ENCODE measurements at places on chromosomes 13 and 19. TPM values are rescaled to one million over a fixed set of nuclear protein-coding genes. Genes with fewer than 3 reads are reported as not detected.

GRCh38 chr13:63595811-63596210 lies 2180.2 kb upstream of the PCDH20 start:
- no peak overlapping the region for H3K27ac ChIP-seq
- no peak overlapping the region for H3K4me3 ChIP-seq
- no peaks in the 10 kb centered on the region for H3K36me3 ChIP-seq
- DNase-seq: no peak
- H3K27me3 ChIP-seq: no peaks in the 10 kb centered on the region
- H3K4me1 ChIP-seq: no peaks in the 10 kb centered on the region

GRCh38 chr19:17560205-17560595 lies 4.8 kb downstream of the COLGALT1 start:
- H3K36me3 ChIP-seq: peaks cover 9% of the 10 kb centered on the region
- H3K4me1 ChIP-seq: peaks cover 8% of the 10 kb centered on the region
- no peaks in the 10 kb centered on the region for H3K27me3 ChIP-seq
- no peak overlapping the region for H3K27ac ChIP-seq

- no peak for DNase-seq
- peak overlapping the region; percentile 3 for H3K27ac ChIP-seq
- no peaks in the 10 kb centered on the region for H3K27me3 ChIP-seq
- peaks cover 5% of the 10 kb centered on the region for H3K36me3 ChIP-seq
- H3K4me3 ChIP-seq: no peak overlapping the region
Measured at GRCh38 chr19:21094347-21095025, 12.5 kb downstream of the ZNF714 start.

DNA sequence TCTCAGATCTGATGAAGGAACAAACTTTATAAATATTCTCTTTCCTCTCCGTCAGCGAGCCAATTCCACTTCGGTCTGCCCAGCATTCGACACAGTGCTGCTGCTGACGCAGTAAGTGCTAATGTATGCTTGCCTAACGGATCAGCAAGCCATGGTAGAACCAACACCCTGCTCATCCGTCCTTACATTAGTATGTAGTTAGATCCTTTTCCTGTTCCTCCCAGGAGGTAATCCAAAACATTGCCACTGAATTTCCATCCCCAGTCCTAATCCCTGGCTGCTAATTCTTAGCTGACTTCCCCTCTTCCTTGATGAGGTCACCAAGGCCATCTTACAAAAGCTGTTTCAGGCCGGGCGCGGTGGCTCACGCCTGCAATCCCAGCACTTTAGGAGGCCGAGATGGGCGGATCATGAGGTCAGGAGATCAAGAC lies 88.0 kb downstream of the STARD13 start:
- no peak overlapping the region for H3K4me3 ChIP-seq
- peaks cover 6% of the 10 kb centered on the region for H3K4me1 ChIP-seq
- peaks cover 38% of the 10 kb centered on the region for H3K27me3 ChIP-seq
- no peak for DNase-seq

DNA sequence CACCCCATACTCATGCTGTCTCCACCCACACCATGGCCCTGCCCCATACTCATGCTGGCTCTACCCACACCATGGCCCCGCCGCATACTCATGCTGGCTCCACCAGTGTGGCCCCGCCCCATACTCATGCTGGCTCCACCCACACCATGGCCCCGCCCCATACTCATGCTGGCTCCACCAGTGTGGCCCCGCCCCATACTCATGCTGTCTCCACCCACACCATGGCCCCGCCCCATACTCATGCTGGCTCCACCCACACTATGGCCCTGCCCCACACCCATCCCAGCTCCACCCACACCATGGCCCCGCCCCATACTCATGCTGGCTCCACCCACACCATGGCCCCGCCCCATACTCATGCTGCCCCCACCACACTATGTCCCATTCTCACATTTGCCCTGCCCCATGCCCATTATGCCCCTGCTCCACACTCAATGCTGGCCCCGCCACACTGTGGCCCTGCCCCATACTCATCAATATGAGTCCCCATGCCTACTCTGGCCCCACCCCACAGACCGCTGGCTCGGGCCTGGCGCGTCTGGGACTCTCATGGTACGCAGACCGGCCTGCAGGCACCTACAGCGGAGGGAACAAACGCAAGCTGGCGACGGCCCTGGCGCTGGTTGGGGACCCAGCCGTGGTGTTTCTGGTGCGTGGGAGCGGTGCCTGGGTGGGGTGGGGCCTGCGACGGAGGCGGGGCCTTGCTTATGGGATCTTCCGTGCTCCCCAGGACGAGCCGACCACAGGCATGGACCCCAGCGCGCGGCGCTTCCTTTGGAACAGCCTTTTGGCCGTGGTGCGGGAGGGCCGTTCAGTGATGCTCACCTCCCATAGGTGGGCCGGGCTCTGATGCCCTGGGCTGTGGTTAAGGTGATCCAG lies 3.7 kb upstream of the ARHGAP45 start:
- no peaks in the 10 kb centered on the region for H3K27me3 ChIP-seq
- H3K4me1 ChIP-seq: peaks cover 27% of the 10 kb centered on the region
- H3K27ac ChIP-seq: no peak overlapping the region
- no peak overlapping the region for H3K4me3 ChIP-seq

DNA sequence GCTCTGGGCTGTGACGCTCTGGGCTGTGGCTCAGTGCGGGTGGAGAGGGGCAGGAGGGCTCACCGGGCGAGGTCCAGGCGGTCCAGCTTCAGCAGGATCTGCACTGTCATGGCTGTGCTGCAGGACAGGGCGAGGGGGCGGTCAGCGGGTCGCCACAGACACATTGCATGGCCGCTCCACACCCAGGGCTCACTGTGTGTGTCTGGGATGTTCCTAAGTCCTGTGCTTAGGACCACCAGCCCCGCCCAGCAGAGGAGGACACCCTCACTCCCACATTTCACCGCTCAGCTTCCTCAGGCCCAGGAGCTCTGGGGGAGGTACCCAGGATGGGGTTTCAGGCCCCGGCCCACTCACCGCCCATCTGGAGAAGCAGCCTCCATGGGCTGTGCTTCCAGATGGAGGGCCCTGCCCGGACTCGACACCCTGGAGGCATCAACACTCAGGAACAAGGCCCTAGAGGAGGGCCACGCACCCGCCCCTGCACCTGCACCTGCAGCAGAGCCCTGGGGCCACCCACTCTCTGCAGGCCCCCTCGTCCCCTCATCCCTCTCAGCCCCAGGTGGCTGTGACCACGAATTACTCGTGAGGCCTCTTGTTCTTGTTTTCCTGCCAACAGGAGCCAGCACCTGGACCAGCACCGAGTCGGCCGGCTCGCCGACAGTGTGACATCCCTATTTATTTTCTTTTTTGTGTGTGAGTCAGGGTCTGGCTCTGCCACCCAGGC lies 9.7 kb upstream of the CERS1 start:
- peaks cover 6% of the 10 kb centered on the region for H3K4me1 ChIP-seq
- no peak for DNase-seq
- no peak overlapping the region for H3K27ac ChIP-seq
- no peak overlapping the region for H3K4me3 ChIP-seq
- peaks cover 2% of the 10 kb centered on the region for H3K36me3 ChIP-seq
- H3K27me3 ChIP-seq: no peaks in the 10 kb centered on the region

DAZAP1 gene
- total RNA-seq: 163 TPM

DNA sequence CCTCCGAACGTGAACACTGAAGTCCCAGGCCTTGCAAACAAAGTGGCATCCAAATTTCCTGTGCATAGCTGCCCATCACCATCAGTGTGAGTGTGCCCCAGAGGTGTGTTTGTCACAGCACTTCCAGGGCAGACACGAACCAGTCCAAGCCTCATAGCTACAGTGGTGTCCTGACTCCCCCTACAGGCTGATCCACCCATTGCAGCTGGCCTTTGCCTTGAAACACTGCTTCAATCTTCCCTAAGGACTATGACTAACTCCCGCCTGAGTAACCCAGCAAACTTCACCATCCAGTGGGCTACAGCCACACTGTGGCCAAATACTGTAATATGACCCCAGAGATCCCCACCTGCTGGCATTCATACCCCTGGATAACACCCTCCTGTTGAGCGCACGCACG lies 3.9 kb downstream of the ZNF266 start:
- no peak overlapping the region for H3K27ac ChIP-seq
- peaks cover 29% of the 10 kb centered on the region for H3K4me1 ChIP-seq
- peaks cover 13% of the 10 kb centered on the region for H3K36me3 ChIP-seq

GRCh38 chr13:47413112-47413511 lies 516.3 kb upstream of the HTR2A start:
- H3K27me3 ChIP-seq: no peaks in the 10 kb centered on the region
- no peak for DNase-seq
- H3K4me3 ChIP-seq: no peak overlapping the region
- no peak overlapping the region for H3K27ac ChIP-seq
- H3K4me1 ChIP-seq: no peaks in the 10 kb centered on the region
- no peaks in the 10 kb centered on the region for H3K36me3 ChIP-seq

DNA sequence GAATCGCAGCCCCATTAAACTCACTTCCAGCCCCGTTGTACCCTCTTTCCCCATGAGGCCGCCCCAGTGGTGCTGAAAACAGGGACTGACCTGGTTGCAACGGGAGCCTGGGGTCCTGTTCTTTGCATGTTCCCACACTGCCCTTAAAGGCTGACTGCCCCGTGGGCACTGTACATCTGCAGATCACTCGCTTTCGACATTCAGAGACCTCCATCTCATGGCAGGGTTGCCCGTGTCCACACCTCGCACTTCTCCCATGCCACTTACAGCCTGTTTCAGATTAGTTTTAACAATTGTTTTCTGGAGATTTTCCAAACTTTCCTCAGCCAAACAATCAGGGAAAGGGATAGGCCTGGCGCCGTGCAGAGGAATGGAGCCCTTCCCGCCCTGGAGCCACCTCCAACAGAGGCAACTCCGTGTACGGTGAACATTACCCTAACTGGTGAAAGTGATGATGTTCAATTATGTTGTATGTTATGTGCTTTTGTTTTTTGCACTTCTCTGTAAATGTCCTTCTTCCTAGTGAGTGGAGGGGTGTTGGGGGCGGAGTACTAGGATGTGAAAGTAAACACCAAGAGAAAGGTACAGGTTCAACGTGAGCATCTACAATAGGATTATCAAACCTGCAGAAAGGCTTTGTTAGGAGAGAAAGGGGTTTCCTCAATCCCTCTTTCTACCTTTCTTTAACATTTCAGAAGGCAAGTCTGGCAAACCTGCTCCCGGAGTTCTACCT lies 262.8 kb downstream of the FOXO1 start:
- DNase-seq: no peak
- peaks cover 11% of the 10 kb centered on the region for H3K4me1 ChIP-seq
- H3K27me3 ChIP-seq: no peaks in the 10 kb centered on the region
- peak overlapping the region; percentile 14 for H3K27ac ChIP-seq

TMPRSS9 gene
- not detected for total RNA-seq

DNA sequence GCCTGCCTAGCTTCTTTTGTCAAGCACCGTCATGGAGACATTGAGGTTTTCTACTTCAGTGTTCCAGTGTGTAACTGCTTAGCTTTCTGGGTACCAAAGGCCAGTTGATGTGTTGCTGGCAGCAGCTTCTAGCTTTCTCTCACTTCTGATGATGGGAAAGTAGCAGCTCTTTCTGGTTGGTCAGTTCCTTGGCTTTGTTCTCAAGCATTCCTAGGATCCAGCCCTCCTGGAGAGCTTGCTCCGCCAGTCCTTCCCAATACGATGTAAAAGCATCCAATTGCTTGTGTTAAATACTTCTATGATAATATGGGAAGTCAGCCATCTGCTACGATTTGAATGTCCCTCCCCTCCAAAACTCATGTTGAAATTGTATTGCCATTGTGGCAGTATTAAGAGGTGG lies 182.8 kb downstream of the UGGT2 start:
- DNase-seq: no peak
- H3K36me3 ChIP-seq: no peaks in the 10 kb centered on the region
- peaks cover 16% of the 10 kb centered on the region for H3K27me3 ChIP-seq
- H3K4me1 ChIP-seq: no peaks in the 10 kb centered on the region
- no peak overlapping the region for H3K4me3 ChIP-seq
- H3K27ac ChIP-seq: no peak overlapping the region

LGALS14 gene
- total RNA-seq: not detected

DNA sequence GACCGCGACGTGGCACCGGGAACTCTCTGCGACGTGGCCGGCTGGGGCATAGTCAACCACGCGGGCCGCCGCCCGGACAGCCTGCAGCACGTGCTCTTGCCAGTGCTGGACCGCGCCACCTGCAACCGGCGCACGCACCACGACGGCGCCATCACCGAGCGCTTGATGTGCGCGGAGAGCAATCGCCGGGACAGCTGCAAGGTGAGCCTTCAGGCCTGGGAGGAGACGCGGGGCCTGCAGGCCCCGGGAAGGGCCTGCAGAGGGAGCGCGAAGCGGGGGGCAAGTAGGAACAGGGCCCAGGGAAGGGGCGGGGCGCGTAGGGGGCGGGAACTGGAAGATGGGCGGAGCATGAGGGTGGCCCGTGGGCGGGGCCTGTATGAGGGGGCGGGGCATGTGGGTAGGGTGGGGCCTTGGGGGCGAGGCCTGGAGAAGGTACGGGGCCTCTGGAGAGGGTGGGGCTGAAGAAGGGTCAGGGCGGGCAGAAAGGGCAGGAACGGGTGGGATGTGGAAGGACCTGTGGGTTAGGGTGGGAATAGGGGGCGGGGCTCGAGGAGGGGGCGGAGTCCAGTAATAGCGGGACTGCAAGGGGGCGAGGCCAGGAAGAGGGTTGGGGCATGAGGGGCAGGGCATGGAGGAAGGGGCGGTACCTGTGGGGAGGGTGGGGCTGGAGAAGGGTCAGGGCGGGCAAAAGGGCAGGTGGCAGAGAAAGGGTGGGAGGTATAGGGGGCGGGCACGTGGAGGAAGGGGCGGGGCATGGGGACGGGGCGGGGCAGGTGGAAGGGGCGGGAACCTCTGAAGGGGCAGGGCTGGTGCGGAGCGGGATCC lies 2.5 kb downstream of the CFD start:
- no peaks in the 10 kb centered on the region for H3K27me3 ChIP-seq
- no peaks in the 10 kb centered on the region for H3K36me3 ChIP-seq
- H3K4me3 ChIP-seq: peak overlapping the region; percentile 81
- H3K27ac ChIP-seq: peak overlapping the region; percentile 91

- peaks cover 11% of the 10 kb centered on the region for H3K36me3 ChIP-seq
- no peak overlapping the region for H3K4me3 ChIP-seq
- no peaks in the 10 kb centered on the region for H3K27me3 ChIP-seq
- no peak overlapping the region for H3K27ac ChIP-seq
- H3K4me1 ChIP-seq: no peaks in the 10 kb centered on the region
- peak; percentile 18 for DNase-seq
Measured at GRCh38 chr13:46721054-46721453, 75.9 kb downstream of the ESD start.

GRCh38 chr13:76685938-76686337 lies 200.3 kb downstream of the KCTD12 start:
- H3K36me3 ChIP-seq: peaks cover 2% of the 10 kb centered on the region
- DNase-seq: no peak
- peaks cover 14% of the 10 kb centered on the region for H3K27me3 ChIP-seq
- H3K4me1 ChIP-seq: peaks cover 3% of the 10 kb centered on the region

DNA sequence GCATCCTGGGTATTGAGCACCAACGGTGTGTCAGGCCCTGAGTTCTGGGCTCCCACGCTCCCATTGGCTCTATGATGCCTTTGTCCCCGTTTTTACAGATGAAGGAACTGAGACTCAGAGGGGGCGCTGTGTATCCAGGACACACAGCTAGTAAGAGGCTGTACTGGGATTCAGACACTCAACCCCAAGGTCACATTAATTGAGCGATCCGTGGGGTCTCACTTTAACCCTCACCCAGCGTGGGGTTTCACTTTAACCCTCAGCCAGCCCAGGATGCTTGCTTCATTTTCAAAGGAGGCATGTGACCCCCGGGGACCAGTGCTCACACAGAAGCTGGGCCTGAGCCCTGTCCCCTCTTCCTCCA lies 42.6 kb downstream of the CYP4F22 start:
- no peak overlapping the region for H3K27ac ChIP-seq
- peaks cover 5% of the 10 kb centered on the region for H3K36me3 ChIP-seq

PGLYRP1 gene
- not detected for total RNA-seq

- no peaks in the 10 kb centered on the region for H3K4me1 ChIP-seq
- no peak for DNase-seq
- no peaks in the 10 kb centered on the region for H3K27me3 ChIP-seq
- no peak overlapping the region for H3K27ac ChIP-seq
- no peak overlapping the region for H3K4me3 ChIP-seq
- no peaks in the 10 kb centered on the region for H3K36me3 ChIP-seq
Measured at GRCh38 chr13:107293924-107294323, 726.0 kb upstream of the ARGLU1 start.

ZNF675 gene
- total RNA-seq: 19.5 TPM

All from T-helper 17 cell (primary cell).